Stimulated activated CD8-positive, alpha-beta memory T cell treated with anti-CD3 and anti-CD28 coated beads, Interleukin-15, amount 100 ng/mL, for 4 hours (primary cell): ENCODE measurements at places on chromosomes 4 and X.

DNA sequence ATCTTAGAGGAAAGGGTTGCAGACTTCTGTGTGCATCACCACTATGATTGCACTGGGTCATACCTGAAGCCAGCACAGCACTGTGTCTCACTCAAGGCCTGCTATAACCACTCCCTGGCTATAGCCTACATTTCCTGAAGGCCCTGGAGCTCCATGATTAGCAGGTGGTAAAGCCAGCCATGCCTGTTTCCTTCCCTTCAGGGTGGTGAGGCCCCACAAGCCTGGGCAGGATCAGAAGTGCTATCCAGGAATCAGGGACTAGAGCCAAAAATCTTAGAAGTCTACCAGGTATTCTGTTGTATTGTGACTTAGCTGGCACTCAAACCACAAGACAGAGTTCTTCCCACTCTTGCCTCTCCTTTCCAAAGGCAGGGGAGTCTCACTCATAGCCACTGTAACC lies 734.6 kb downstream of the GLUD2 start:
- no peak for DNase-seq

- no peak for DNase-seq
These were observed 97.4 kb downstream of the AASDH start for GRCh38 chr4:56289934-56290333.

- no peak for DNase-seq
These were observed 50.2 kb upstream of the SLC7A11 start for GRCh38 chr4:138292321-138292720.

GRCh38 chr4:74794382-74795010 lies at the start of gene BTC:
BTC (minus strand) TSS chr4:74794523; CDS start chr4:74794325, 198 bp downstream.
- DNase-seq, result no peak

- DNase-seq, result no peak
These were observed 329.4 kb upstream of the AGA start for GRCh38 chr4:177771645-177772044.

GRCh38 chr4:95660719-95661118 lies 111.9 kb upstream of the UNC5C start:
- no peak for DNase-seq

GRCh38 chrX:130109429-130110378 lies 593 bp downstream of the ELF4 start:
- no peak for DNase-seq

- no peak for DNase-seq
These were observed 118.9 kb downstream of the SORCS2 start for GRCh38 chr4:7311205-7311604.

- DNase-seq, result no peak
These were observed 103.7 kb upstream of the TENT5D start for GRCh38 chrX:80316526-80316925.

DNA sequence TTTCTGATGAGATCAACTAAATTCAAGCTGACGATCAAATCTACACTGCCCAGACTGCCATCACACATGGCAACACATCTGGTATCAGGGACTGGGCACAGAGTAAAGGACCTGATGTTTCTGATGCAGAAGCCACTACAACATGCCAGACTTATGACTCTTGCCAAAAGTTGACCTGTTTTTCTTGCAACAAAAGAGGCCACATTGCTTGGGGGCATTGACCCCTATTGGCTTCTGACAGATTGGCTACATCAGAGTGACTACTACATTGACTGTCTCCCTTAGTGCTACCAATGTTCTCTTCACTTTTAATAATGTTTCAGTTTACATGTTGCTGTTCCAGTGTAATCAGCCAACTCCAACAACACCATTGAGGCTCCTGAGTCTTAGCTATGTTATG lies 15.3 kb upstream of the SMIM10 start:
- DNase-seq, result no peak

DNA sequence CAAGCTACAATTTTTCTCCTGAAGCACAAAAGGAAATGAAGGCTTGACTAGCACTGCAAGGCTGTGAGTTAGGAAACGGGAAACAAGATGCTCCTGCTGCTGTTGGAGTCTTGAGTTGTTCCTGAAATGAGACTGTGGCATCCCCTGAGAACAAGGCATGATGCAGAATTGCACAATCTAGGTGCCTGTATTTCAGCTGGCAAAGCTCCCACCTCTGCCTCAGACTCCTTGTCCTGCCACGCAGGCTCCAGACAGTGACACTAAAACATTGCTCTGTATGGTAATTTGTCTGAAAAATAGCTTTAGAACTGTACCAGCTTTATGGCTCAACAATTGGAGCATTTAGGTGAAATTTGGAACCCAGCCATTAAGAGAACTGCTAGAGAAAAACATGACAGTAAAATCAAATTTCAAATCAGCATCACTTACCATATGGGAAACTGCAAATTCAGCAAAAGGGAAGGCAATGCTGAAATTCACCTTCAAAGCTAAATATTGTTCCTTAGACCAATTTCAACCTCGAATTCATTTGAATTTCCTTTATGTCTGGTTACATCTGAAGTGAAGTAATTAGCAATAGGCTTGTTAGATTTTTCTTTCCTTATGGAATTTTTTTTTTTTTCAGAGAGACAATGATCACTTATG lies 103.4 kb downstream of the MFAP3L start:
- no peak for DNase-seq

DNA sequence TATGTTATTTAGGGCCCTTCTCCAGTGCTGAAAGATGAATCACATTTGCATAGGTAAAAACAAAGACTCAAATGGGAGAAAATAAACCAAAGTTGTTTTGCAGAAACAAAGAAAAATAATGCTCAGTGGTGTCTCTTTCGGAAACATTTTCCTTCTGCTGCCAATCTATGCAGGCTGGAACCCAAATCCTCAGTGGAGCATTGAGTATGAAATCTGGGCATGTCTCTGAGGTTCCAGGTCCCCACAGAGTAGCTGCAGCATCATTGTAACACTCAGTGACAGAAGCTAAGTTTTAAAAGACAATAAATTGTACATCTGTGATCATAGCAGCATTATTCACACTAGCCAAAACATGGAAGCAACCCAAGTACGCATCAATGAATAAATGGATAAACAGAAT lies 303.6 kb downstream of the FBXW7 start:
- DNase-seq, result no peak

DNA sequence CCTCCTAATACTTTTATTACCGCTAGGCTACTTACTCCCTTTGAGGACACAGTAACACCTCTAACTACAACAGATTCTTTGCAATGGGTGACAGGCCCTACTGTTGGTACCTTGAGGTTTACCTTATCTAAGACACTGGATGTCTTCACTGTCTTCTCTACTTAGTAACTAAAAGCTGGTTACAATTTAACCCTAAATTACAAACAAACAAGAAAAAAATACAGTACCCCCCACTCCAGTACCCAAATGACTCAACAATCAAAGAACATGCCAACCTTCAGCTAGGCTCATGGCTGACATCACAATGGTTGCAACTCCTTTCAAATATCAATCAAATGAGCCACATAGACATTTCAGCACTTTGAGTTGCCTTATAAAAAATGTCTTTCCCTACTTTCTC lies 198.0 kb downstream of the GUCY2F start:
- DNase-seq, result no peak

- DNase-seq, result no peak
These were observed 21.2 kb upstream of the SMIM20 start for GRCh38 chr4:25892796-25893195.

DNA sequence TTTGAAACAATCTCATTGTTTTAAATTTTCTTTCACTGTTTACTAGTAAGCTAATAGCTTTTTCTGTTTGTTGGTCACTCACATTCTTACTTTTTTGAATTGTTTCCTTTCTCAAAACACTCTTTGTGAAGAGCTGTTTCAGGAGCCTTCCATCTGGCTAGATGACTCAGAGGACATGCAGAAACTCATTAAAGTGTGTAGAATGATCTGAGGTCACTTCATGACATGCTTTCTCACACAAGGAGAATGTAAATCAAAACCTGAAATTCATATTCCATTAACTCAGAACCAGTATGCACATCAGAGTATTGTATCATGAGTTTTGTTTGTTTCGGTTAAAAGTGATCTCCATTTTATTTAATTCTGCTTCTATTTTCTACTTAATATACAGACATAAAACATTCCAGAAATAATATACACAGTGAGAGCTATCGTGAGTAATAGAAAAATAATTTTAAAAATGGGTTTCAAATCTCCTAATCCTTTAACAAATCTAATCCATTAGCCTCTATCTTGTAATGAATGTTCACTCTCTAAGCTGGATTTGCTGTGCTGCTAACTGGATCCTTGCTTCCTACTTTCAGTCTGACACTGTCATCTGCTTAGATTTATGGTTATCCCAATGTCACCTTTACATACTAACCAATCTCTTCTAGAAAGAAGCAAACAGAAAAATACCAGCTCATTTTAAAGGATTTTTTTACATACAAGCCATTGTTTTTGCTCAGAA lies 449.6 kb downstream of the FSTL5 start:
- no peak for DNase-seq

DNA sequence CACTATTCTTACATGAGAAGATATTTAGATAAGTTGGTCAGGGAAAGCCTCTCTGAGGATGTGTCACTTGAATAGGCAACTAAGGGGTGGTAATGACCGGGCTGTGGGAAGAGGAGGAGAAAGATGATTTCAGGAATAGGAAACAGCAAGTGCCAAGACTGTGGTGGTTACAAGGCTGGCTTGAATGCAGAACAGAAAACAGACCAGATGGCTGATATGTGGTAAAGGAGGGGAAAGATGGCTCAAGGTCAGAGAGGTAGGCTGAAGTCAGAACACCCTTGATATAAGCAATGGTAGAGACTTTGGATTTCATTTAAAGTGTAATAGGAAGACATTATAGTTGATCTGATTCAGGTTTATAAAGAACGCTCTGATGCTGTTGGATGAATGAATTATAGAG lies 15.0 kb downstream of the TLR7 start:
- DNase-seq, result no peak

- no peak for DNase-seq
These were observed 51.3 kb upstream of the MAP3K15 start for GRCh38 chrX:19566359-19567222.

DNA sequence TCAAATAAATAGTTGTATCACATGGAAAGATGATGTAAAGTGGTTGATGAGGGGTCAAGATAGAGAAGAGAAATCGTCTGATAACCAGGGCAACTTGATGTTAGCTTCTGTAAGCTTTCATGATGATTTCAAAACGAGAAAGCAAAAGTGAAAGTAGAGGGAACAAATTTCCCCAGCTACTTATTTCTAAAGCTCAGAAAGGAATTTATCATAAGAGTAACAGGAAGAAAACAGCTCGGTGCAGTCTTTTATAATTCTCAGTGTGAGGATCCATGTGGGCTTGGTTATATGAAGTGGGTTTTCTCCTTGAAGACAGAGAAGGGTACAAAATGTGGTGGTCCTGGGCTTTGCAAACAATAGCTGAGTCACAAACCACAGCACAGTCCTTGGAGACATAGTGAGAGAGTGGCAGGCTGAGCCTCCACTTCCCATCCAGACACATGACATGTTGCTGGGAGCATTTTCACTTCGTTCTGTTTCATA lies 32.1 kb upstream of the GLRA2 start:
- DNase-seq, result no peak
